ENCODE measurements at places on chromosomes 6 and 20.

DNA sequence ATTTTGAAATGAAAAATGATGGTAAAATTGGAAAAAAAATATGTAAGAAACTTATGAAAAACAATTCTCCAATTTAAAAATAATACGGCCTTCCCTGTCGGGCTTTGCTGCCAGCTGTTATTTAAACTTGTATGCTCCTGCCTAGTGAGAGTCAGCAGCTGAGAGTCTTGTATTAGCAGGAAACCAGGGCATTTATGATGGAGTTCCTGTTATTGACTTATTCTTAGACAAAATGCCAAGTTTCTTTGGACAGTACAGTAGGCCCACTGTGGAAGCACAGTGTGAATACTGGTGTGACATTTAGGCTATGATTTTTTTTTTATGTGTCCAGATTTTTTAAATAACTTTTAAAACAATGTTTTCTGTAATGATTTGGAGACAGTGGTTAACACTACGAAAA lies 42.1 kb downstream of the GMDS start:
- DNase-seq, result no peak

DNA sequence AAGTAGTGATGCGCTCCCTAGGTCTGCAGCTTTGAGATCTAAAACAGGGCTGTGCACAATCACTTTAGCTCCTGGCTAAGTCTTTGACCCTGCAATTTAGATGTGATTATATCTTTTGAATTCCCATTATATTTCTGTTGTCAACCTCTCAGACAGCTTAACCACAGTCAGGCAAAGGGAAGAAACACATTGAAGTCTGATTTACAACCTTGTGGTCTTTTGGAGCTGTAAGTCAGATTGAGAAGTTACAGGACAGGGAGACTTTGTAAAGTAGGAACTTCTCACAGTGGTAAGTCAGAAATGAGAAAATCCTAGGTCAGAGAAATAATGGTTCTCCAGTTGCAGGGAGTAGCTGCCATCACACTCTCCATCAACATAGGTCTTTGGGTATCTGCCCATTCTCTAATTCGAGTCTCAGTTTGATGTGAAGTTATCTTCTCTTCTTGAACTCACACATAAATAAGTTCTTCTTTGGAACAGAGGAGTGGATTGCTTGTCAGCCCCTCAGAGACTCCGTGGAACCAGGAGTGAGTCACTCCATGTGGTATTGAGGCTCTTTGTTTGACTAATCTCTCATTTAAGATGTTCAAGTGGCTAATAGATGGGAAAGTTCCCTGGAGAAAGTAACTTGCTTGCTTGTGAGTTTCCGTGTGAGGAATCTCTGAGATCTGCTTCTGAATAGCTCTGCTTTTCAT lies 35.0 kb upstream of the SGK1 start:
- DNase-seq, result no peak

DNA sequence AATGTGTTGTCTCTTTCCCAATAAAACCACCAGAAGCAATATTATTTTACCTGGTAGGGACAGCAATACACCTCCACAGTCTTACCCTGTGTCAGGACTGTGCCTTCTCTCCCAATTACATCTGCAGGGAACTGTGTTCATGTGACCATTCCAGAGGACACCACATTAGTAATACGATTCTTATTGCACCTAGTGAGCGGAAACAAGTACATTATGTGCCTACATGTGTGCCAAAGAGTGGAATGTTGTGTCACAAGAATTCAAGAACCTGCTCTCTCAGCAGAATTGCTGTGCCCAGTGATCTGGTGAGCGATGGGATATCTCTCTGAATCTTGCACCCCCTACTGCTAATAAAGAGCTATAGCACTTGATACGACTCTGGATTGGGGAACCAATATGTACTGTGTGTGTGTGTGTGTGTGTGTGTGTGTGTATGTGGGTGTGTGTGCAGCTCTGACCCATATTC lies 57.4 kb upstream of the FOXC1 start:
- no peak for DNase-seq

- DNase-seq, result no peak
Measured at GRCh38 chr6:140850438-140850837, 1282.3 kb upstream of the GJE1 start.

DNA sequence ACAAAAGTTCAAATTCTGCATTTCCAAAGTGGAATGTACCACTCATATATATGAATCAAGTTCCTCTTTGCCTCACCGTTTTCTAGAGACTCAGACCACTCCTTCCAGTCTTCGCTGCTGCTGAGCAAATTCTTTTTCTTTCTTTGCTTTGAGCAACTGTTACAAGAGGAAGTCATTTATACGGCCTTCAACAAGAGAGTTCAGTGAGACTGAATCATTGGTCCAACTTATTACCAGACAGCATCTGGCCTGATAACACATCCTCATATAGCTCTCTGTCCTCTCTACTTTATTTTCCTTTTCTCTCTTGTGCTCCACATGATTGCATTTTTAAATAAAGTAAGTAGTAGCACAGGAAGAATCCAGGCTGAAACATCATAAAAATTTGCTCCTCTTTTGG lies 652.7 kb downstream of the PHF3 start:
- no peak for DNase-seq

DNA sequence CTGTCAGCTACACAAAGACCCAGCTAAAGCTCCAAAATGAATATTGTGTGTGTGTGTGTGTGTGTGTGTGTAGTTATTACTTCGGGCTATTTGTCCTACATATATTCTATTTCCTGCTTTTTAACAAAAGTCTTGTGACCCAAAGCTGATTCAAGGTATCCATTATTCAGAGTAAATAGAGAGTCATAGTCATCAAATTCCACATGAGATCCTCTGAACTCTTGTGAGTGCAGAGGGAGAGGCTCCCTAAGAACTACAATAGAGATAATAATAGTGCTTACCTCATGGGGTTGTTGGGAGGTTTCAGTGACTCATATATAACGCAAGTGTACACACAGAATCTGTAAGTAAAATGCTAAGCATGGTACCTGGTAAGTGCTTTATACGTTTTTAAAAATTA lies 95.6 kb upstream of the SHLD1 start:
- DNase-seq, result peak; percentile 3

DNA sequence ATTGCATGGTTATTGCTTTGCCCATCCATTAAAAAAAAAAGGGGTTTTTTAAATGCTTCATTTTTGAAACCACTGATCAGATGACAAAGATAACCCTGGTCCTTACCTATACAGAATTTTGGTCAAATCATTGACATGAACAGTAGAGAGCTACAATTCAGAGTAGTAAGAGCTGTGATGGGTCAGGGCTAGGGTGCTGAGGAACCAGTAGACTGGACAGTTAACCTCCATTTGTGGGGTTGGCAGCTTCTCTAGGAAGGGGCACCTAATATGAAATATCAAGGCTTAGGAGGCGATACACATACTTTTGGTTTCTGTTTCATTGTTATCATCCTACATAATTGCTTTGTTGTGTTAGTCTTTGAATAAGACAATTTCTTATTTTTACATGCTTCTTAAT lies 55.1 kb downstream of the ORC3 start:
- DNase-seq, result no peak

DNA sequence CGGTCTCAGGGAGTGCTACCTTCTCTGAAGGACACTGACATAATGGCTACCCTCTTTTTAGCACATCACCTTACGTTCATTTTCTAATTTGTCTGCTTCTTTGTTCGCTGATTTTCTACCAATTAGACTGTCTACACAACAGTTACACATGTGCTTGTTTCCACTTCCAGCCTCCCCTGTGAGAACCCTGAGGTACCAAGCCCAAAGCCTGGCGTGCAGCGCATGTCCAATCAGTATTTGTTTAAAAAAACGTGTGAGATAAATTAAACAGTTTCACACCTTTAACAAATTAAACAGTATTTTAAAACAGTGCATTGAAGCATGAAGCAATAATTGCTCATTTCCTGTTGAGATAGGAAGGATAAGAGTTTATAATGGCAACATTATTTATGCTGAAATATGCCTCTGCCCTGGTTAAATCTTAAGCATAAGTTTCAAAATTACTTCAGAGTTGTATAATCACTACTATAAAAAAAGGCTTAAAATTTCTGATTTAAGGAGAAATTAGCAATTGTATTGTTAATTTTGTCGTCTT lies 88.9 kb downstream of the MAP3K5 start:
- DNase-seq, result peak; percentile 47

DNA sequence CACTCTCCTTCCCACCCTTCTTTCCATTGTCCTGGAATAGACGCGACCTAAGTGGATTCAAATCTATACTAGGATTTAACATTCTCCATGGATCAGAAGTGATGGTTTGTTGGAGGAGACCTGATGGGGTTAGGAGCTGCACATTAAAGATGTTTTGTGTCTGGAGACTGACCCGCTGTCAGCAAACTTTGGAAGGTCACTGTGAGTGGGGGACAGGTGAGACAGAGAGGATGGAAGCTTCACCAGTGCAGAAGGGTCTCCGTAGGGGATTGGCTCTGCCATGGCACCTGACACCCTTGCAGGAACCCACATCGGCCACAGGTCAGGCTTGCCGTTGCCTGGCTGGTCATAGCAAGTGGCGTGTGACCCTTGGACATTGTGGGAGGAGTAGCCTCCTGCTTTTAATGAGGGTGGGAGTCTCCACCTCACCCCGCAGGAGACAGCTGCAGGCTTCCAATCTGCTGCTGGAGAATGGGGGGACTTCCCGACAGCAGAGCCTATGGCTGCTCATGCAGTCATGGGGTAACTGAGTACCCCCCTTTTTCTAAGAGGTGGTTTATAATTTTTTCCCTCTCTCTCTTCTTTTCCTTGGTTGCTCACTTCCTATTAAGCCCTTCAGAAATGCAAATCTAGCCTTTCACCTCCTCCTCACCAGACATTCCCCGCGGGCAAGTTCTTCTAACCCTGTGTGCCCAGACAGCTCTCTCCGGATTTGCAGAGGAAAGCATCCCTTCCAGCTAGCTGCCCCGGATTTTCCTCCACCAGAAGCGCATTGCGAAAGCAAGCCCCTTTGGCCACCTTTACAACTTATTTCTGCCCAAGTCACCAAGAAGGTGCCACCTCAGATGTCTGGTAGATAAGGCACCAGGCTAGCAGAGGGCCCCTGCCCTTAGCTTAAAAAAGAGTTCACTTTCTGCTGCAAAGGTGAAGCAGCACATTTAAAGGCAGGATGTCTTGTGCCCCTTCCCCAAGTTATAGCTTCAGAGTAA lies 53.5 kb downstream of the DACT2 start:
- no peak for DNase-seq

DNA sequence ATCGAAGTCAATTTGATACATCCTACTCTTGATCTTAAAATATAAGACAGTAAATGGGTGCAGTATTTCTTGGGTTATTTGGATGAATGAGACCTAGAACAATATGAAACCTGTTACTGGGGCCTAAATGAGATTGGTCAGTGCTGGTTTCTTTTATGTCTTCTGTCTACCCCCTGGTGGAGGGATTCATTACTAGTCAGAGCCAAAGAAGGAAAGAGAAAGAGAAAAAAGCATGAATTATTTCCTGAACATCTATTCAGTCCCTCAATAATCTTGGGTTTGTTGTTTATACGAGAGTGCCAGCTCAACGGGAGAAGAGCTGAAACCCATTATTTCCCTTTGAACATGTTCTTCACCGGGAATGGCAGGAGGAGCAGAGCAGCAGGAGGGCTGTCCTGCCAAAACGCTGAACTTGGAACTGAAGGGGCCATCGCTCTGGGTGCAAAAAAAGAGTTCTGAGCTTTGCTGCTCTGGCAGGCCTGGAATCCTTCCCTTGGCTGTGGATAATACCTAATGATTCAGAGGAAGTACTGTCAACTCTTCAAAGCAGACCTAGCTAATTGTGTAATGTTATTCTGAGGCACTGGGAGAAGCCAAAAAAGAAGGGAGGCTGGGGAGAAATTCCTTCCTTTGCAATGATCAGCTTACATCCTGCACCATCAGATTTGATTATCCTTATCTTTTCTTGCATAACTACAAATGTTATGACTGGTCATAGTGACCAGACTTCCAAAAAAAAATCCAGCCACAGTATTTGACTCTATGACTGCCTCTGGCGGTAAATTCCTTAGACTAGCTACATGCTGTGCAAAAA lies 72.0 kb downstream of the BLOC1S5 start:
- DNase-seq, result no peak

DNA sequence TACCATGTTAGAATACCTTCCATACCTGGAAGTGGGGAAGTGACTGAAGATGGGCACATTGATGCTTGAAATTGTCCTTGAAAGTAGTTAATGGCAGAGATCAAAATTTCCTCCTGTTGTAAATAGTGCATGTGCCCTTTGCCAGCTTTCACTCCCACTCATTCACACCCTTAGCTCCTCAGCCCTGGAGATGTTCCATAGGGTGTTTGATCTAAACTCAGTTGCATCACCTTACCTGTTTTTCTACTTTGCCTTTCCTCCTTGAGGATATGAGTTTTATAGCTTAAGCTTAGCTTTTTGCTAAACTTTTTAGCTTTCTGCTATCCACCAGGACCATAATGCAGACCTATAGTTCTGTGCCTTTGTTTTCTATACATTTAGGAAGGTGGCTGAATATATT lies 69.0 kb downstream of the CEP57L1 start:
- DNase-seq, result no peak

DNA sequence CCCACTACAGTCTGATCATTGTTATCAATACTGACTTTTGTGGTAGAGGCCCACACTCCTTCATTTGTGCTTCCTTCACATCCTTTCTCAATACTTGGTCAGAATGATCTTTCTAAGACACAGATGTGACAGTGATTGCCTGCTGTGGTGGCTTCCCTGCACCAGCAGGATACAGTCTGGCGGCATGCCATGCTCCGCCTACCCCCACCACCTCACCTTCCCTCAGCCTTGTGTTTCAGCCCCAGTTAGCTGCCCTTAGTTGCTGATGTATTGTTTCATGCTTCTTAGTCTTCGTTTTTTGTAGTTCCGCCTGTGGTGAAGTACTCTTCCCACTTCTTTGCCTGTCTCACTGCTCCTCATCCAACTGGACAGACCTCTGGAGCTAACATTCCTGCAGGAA lies 10.9 kb downstream of the LRRC1 start:
- DNase-seq, result peak; percentile 40

- DNase-seq, result no peak
Measured at GRCh38 chr6:79261666-79262065, 27.2 kb upstream of the HMGN3 start.

GRCh38 chr6:156854466-156855161 lies 77.4 kb downstream of the ARID1B start:
- no peak for DNase-seq

GRCh38 chr6:95185874-95186273 lies 391.5 kb upstream of the MANEA start:
- no peak for DNase-seq

GRCh38 chr20:23114018-23114417 lies 27.9 kb upstream of the CD93 start:
- no peak for DNase-seq

DNA sequence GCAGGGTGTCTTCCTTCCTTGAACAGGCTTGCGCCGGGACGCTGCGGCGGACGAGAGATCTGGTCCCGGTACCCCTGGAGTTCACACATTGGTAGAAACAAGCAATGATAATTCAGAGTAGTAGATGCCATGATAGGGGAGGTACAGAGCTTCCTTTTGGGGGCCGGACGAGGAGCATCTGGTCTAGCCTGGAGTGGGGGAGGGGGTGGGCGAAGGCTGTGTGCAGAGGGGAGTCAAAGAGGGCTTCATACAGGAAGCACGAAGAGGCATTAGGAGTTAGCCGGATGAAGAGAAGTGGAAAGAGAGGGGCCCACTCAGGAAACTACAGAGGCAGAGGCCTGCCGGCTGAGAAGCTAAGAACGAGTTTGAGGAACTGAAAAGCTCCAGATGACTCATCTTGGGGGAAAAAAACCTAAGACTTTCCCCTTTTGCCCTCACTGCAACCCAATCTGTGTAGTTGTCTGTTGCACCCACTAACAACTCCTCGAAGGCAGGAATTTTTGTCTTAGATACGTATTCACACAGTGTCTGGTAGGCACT lies 611 bp downstream of the CNPY3 start:
- no peak for DNase-seq

Data from COR-L47 (cell line).